WTC11 (cell line): ENCODE measurements at places on chromosomes 13 and 19. TPM values are rescaled to one million over a fixed set of nuclear protein-coding genes. Genes with fewer than 3 reads are reported as not detected.

The KCNJ14 gene
- total RNA-seq = 1.1 to 1.4 TPM (median 1.1 TPM) in 3 replicates

The LILRA2 gene
- total RNA-seq = not detected in 3 replicates

DNA sequence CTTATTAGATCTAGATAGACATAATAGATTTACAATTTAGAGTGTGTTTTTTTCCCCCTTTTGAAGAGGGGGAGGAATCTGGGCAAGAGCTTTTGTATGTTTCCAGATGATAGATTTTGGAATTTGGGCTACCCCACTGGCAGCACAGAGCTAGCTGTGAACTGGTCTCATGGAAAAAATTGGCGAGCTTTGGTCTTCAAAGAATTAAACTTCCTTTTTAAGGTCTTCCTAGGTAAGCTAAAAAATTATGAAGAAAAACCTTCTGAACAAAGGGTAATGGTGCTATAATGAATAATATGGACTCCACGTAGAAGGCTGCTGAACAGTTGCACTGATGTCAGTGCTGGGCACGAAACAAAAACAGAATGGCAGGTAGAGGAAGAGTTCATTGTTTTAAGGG lies 109.3 kb downstream of the ZIC5 start:
- H3K27ac ChIP-seq = peak overlapping the region; percentile 48
- no peak overlapping the region for H3K4me3 ChIP-seq
- H3K4me1 ChIP-seq = peaks cover 93% of the 10 kb centered on the region

- no peak overlapping the region for H3K27ac ChIP-seq
- no peaks in the 10 kb centered on the region for H3K27me3 ChIP-seq
- DNase-seq = no peak
- no peak overlapping the region for H3K4me3 ChIP-seq
- H3K36me3 ChIP-seq = peaks cover 9% of the 10 kb centered on the region
Observed at GRCh38 chr19:1042689-1043511, 3.0 kb downstream of the ABCA7 start.

The GADD45B gene
- 17.9 to 27.5 TPM (median 23.2 TPM) in 3 replicates for total RNA-seq

The RRAS gene
- 11.4 to 17.9 TPM (median 15.7 TPM) in 3 replicates for total RNA-seq

- H3K4me3 ChIP-seq = no peak overlapping the region
- no peaks in the 10 kb centered on the region for H3K27me3 ChIP-seq
- no peaks in the 10 kb centered on the region for H3K4me1 ChIP-seq
- peak; percentile 18 for DNase-seq
- H3K27ac ChIP-seq = no peak overlapping the region
Observed at GRCh38 chr13:63901630-63902029, 2486.0 kb upstream of the PCDH20 start.

- no peak overlapping the region for H3K27ac ChIP-seq
- H3K36me3 ChIP-seq = peaks cover 2% of the 10 kb centered on the region
- peaks cover 35% of the 10 kb centered on the region for H3K4me1 ChIP-seq
Observed at GRCh38 chr19:5339950-5340636, 519 bp downstream of the PTPRS start.

DNA sequence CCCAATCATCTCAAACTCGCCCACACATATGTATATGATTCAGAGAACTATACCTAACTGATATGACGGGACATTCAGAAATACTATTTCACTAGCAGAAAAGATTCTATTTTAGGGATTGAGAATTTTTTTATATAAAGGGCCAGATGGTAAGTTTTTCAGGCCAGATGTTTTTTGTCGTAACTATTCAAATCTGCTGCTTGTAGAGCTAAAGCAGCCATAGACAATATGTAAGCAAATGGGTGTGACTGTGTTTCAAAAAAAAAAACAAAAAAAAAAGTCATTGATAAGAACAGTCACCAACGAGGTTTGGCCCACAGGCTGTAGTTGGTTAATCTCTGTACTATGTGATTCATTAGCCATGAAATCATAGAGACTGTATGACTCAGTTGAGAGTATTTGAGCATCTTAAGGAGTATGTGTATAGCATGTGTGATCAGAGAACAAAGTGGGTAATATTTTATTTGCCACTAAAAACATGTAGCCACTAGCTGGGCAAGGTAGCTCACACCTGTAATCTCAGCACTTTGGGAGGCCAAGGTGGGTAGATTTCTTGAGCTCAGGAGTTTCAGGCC lies 2724.7 kb downstream of the PCDH9 start:
- H3K4me3 ChIP-seq = no peak overlapping the region
- H3K27ac ChIP-seq = no peak overlapping the region
- H3K4me1 ChIP-seq = no peaks in the 10 kb centered on the region
- H3K36me3 ChIP-seq = peaks cover 4% of the 10 kb centered on the region; the same call in 1 of the 2 replicates

DNA sequence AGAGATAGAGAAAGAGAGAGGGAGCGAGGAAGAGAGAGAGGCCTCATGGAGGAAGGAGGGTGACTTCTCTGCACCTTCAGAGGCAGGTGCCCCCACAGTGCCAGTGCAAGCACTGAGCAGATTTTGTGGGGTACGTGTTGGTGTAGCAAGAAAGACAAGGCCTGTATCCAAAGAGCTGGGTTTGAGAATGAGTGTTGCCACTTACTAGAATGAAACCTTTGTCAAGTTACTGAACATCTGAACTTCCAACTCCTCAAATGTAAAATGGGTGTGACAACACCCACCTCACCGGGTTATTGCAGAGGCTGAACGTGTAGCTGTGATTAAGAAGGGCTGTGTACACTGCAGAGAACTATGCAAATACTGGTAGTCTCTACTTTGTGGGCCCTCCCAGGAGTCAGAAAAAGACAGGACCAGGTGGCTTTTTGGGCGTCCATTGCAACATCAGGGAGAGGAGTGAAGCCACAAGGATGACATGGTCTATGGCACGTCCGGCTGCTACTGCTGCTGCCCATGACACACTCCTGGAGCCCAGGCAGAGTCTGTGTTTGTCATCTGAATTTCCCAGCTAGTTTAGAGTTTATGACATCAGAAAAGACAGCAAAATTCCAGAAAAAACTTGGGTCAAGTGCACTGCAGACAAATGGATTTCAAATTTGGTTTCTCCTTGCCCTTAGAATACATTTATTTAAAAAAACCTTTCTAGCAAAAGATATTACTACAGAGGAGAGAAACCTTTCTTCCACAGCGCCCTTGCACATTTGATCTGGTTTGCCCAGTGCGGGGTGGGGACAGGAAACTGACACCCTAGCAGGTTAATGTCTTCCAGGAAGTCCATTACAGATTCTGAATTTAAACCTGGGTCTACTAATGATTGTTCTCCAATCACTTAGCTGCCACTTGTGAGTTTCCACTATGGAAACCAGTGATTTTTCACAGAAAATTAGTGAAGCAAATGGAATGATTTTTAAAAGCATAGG lies 54.0 kb upstream of the ATP12A start:
- no peak overlapping the region for H3K4me3 ChIP-seq
- no peaks in the 10 kb centered on the region; the same call in 1 of the 2 replicates for H3K27me3 ChIP-seq
- H3K4me1 ChIP-seq = peaks cover 41% of the 10 kb centered on the region

DNA sequence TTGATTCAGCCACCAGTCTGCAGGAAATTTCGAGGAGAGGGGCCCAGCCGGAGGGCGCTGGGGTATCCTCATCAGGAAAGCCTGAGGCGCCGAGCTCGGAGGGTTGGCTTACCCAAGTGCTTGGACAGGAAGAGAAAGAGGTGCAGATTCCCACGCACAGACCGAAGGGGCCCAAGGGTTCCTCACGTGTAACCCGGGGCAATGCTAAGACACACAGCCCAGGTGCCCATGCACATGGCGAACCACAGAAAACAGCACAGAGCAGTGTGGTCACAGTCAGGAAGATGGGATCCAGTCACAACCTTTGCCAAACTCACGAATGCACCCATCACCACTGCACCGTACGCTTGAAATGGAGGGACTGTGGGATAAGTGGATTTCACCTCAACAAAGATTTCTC lies 30.9 kb downstream of the GRTP1 start:
- no peak overlapping the region for H3K27ac ChIP-seq
- peaks cover 24% of the 10 kb centered on the region for H3K36me3 ChIP-seq
- H3K27me3 ChIP-seq = no peaks in the 10 kb centered on the region
- peaks cover 12% of the 10 kb centered on the region for H3K4me1 ChIP-seq
- no peak overlapping the region for H3K4me3 ChIP-seq
- DNase-seq = no peak

The DPY19L3 gene
- total RNA-seq = 63.0 to 74.3 TPM (median 73.2 TPM) in 3 replicates

The ZNF490 gene
- total RNA-seq = 7.3 to 7.7 TPM (median 7.6 TPM) in 3 replicates

DNA sequence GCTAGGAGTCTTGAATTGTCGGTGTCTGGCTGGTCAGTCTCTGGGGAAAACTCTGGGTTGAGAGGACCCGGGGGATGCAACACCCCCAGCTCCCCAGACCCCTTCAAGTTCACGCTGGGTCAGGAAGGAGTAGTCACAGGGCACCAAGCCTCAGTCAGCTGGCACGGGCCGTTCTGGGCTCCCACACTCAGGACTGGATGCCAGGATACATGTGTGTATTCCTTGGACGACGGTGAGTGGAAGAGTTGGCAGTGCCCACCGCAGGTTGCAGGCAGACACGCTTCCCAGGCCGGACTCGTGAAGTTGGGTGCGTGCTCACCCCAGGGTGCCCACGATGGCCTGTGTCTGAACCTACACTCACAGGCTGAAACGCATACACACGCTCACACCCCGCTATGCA lies 5.5 kb downstream of the GADD45B start:
- no peak overlapping the region for H3K4me3 ChIP-seq
- peaks cover 5% of the 10 kb centered on the region for H3K36me3 ChIP-seq
- no peak overlapping the region for H3K27ac ChIP-seq
- peaks cover 49% of the 10 kb centered on the region for H3K27me3 ChIP-seq
- DNase-seq = no peak

- H3K27ac ChIP-seq = no peak overlapping the region
- DNase-seq = no peak
- H3K27me3 ChIP-seq = no peaks in the 10 kb centered on the region
- H3K4me3 ChIP-seq = no peak overlapping the region
- no peaks in the 10 kb centered on the region for H3K36me3 ChIP-seq
- H3K4me1 ChIP-seq = 0 out of 2 replicates have a peak, but pooled peaks cover 12% of the 10 kb centered on the region
Observed at GRCh38 chr19:39942366-39942730, 7.9 kb upstream of the FCGBP start.

The BORA gene
- total RNA-seq = 12.3 to 14.5 TPM (median 12.9 TPM) in 3 replicates

DNA sequence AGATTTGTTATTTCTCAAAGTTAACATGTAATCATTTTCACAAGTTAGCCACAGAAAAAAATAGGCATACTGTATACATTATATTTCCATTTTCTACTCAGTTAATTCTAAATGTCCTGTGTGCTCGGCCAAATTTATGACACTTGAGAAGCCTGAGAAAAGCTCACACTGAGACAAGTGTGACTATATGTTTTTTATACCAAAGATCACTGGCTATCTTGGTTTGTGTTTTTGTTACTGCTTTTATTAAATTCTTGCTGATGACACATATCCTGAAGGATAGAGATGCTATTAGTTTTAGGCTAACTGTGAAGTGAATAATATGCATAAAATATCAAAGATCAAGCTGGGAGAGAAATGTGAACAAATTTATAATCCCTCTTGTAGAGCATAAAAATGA lies 49.3 kb upstream of the IL17D start:
- H3K27ac ChIP-seq = no peak overlapping the region
- H3K4me1 ChIP-seq = no peaks in the 10 kb centered on the region
- no peak overlapping the region for H3K4me3 ChIP-seq
- no peaks in the 10 kb centered on the region for H3K27me3 ChIP-seq
- no peaks in the 10 kb centered on the region for H3K36me3 ChIP-seq
- DNase-seq = no peak

The CBARP gene
- total RNA-seq = 21.9 to 23.6 TPM (median 23.4 TPM) in 3 replicates

- H3K36me3 ChIP-seq = peaks cover 33% of the 10 kb centered on the region
- H3K4me1 ChIP-seq = no peaks in the 10 kb centered on the region
- no peak for DNase-seq
Observed at GRCh38 chr19:46841458-46842083, 9.1 kb downstream of the AP2S1 start.
